ENCODE measurements at places on chromosomes 7 and 10.

DNA sequence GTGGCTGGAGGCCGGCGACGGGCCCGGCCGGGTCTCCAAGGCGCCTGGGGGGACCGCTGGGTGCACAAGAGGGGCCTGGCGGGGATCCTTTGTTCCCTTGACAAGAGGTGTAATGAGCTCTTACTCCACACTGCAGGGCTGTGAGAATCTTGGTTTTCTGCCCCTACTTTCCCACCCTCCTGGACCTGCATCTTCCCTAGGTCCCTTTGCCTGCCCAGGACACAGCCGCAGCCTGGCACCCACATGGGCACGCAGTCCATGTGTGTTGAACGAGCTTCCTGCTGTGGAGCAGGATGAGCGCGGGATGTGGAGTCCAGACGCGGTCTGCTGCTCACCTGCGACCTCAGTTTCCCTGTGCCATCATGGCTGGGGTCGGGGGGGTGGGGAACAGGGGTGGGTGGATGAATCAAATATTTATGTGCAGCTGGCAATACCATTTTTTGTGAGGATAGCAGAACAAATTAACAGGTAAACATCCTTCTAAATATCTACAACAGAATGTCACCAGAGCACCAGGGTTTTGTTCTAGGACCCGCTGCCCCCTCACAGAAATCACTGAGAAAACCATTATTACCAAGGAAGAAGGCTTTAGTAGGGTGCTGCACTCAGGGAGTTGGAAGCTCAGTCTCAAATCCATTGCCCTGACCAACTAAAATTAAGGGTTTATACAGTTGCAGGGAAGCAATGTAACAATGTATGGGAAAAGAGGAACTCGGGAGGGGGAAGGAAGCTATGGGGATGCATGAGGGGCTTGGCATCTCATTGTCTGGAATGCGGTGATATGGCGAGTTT lies 474 bp upstream of the NSMCE4A start:
- DNase-seq: no peak

GRCh38 chr10:4941540-4942330 lies 21.5 kb upstream of the AKR1C1 start:
- DNase-seq: no peak

- DNase-seq: no peak
Measured at GRCh38 chr10:16599662-16600061, 78.0 kb upstream of the C1QL3 start.

- no peak for DNase-seq
Measured at GRCh38 chr10:128863823-128864405, 603.1 kb upstream of the MGMT start.

DNA sequence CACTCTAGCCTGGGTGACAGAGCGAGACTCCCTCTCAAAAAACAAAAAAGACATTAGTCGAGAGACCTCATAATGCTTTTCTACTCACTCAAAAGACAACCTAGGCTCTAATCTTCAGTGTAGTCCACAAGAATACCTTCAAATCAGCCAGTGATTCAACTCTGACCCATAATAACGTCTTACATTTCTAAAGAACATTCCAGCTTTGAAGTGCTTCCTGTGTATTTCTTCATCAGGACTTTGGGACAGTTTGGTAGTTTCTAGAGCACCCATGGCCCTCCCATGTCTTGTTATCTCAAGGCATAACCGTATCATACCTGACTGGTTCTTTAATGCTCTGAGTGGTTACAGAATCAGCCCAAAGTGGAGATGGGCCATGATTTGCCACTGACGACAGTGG lies 221.3 kb downstream of the SKIDA1 start:
- DNase-seq: no peak

- DNase-seq: no peak
Measured at GRCh38 chr10:100186253-100187212, 704 bp upstream of the ERLIN1 start.

- DNase-seq: no peak
Measured at GRCh38 chr10:119190954-119191785, 12.6 kb upstream of the PRDX3 start.

DNA sequence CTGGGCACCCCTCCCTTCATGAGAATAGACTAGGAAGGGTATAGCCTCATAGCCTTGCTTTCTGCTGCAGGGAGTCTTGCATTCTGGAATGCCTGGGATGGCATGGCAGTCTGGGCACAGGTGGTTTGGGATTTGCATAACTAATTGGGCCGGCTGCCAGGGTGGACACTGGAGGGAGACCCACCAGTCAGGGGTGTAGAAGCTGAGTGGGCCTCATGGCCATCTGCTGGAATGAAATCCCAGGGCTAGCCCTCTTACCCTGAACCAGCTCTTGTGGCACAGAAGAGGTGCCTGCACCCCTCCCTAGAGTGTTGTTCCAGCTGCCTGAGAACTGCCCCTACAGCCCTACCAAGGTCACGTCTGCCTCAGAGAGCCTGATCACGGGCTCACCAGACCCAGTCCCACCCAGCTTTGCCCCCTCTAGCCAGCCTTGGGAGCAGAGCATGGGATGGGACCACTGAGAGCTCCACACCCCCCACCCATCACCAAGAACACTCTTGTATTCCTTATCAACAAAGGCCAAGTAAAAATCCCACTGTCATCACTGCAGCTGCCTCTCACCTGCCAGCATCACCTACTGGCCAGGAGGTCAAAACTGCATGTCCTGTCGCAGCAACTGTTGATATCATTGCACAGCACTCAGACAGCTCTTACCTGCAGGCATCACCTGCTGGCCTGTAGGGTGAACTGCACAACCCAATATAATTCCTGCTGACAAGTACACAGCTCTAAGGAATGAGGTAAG lies 148.9 kb downstream of the ZEB1 start:
- DNase-seq: no peak

- DNase-seq: no peak
Measured at GRCh38 chr7:42380401-42380800, 143.4 kb upstream of the GLI3 start.

GRCh38 chr7:25515633-25516275 lies 287.5 kb upstream of the NPVF start:
- no peak for DNase-seq

DNA sequence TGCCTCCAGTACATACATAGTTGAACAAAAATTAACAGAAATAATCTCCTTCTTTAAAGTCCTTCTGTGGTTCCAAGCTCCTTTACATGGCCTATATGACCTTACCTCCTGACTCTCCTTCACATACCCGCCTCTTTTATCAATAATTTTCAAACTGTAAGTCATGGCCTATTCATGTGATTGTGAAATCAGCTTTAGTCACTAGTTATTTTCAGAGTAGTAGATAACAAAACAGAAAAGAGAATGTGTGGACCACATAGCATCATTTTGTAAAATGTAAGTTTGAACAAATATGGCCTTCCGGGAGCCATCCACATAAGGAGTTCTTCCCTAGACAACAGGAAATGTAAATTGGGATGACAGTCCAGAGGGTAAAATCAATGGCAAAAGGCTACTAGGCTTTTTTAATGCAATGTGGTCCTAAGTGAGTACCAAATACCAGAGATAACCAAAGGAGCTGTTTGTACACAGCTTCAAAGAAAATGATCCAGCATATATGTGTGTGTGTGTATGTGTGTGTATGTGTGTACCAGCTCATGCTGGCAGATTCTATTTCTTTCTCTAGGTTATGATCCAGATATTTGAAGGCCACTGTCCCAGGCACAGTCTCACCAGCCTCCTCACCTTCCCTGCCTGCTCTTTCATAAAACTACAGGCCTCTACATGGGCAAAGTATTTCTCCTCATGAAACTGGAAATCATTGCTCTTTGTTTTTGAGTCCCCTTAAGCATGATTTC lies 12.3 kb upstream of the FAM133B start:
- no peak for DNase-seq

DNA sequence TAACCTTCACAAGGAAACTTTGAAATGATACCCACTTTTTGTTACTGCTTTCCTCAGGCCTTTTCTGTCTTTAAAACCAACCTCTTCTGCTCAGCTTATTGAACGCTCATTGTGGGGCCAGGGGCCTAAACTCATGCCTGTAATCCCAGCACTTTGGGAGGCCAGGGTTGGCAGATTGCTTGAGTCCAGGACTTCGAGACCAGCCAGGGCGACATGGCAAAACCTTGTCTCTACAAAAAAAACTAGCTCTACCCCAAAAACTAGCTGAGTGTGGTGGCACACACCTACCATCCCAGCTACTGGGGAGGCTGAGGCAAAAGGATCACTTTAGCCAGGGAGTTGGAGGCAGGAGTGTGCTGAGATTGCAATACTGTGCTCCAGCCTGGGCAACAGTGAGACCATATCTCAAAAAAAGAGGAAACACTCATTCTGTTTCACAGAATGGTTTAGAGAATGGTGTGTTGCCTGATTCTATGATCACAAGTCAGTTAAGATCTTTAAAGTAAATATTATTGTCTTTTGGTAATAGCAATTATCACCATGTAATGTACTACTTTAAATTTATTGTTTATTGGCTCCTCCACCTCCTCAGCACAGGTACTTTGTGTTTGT lies 51.1 kb downstream of the KCTD7 start:
- DNase-seq: no peak

DNA sequence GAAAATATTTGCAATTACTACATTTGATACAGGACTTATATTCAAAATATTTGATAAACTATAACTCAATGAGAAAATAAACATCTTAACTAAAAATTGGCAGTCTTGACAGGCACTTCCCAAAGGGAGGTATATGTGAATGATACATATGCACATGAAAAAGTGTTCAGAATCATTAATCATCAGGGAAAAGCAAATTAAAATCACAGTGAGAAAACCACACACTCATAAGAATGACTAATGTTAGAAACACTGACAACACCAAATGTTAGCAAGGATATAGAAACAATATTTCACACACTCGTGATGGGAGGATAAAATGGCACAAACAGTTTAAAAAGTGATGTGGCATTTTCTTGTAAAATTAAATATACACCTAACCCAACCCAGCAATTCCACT lies 4.1 kb upstream of the VPS26A start:
- DNase-seq: no peak

DNA sequence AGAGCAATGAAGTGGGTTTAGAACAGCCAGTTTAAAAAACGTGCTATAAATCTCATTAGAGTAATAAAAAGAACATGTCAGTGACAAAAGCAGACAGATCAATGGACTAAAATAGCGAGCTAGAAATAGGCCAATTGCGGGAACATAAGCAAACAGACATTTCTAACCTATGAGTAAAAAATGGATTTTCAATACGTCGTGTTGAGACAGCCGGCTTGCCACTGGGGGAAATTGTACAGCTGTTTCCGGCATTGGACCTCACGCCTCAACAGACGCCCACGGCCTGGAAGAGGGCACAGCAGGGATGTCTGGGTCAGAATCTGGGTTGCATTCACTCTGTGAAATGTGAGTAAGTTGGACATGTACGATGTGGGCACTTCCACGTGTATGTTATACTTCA lies 92.9 kb downstream of the SVOPL start:
- DNase-seq: peak; percentile 6

DNA sequence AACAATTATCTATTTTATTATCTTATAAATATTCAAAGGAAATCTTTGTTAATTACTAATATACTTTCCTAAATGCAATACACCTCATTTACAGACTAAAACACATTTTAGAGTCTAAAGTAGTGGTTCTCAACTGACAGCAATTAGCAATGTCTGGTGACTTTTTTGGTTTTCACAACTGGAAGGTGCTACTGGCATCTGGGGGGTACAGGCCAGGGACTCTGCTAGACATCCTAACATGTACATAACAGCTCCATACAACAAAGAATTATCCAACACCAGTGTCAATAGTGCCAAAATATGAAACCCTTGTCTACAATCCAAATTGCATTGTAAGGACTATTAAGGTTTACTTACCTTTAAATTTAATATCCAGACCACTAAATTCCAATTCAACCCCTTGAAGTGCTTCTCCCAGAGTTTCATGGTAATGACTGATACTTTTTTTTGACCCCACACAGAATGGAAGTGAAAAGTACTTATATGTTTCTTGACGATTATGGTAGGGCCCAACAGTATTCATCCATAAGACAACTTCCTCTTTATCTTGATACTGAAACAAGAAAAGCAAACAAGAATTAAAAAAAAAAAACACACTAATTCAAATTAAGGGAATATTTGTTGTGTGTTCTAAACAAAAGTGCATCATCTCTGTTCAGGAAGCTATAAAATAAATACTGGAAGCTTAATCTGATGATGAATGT lies 10.4 kb downstream of the TM9SF3 start:
- DNase-seq: no peak

GRCh38 chr10:116627386-116627933 lies 6.7 kb downstream of the PNLIPRP2 start:
- peak; percentile 67 for DNase-seq

GRCh38 chr7:74412056-74412455 lies 41.6 kb upstream of the GTF2IRD1 start:
- DNase-seq: no peak

DNA sequence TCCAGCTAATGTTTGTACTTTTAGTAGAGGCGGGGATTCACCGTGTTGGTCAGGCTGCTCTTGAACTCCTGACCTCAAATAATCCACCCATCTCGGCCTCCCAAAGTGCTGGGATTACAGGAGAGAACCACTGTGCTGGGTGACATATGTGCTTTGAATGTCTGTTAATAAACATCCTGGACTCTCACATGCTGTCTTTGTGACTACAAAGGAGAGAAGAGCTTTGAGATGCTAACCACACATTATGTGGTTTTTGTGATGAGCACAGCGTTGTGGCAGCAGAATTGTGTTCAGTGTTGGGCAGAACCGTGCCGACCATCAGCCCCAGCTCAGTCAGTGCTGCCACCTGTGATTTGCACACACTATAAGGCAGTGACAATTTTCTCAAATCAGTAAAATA lies 500.1 kb upstream of the KLF6 start:
- DNase-seq: no peak

GRCh38 chr7:148883266-148884048 lies 634 bp downstream of the EZH2 start:
- peak; percentile 4 for DNase-seq

GRCh38 chr10:63553473-63553872 lies 32.3 kb downstream of the REEP3 start:
- no peak for DNase-seq

GRCh38 chr10:24207781-24208611 lies 942 bp upstream of the KIAA1217 start:
- DNase-seq: peak; percentile 38

DNA sequence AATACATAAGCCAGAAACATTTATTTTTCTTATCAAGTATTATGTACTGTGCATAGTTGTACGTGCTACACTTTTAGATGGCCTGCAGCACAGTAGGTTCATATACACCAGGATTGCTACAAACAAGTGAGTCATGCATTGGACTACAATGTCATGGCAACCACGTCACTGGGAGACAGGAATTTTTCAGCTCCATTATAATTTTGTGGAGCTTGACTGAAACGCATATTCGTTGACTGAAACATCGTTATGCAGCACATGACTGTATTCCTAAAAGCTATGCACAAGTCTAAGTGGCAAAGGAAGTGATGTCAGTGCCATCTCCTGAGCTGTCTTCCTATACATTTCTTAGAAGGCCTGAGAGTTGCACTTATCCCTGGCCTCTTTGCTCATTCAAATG lies 871.8 kb downstream of the IPMK start:
- DNase-seq: peak; percentile 8

GRCh38 chr7:154973381-154973780 lies 29.5 kb downstream of the PAXIP1 start:
- DNase-seq: no peak

- no peak for DNase-seq
Measured at GRCh38 chr10:75739414-75740143, 308.2 kb downstream of the LRMDA start.

Measured in urothelium cell line (cell line).